Effector CD8-positive, alpha-beta T cell (primary cell): ENCODE measurements at places on chromosomes 16 and 17.

GRCh38 chr16:21990381-21990944, 10.5 kb downstream of the PDZD9 start:
- DNase-seq, result no peak

DNA sequence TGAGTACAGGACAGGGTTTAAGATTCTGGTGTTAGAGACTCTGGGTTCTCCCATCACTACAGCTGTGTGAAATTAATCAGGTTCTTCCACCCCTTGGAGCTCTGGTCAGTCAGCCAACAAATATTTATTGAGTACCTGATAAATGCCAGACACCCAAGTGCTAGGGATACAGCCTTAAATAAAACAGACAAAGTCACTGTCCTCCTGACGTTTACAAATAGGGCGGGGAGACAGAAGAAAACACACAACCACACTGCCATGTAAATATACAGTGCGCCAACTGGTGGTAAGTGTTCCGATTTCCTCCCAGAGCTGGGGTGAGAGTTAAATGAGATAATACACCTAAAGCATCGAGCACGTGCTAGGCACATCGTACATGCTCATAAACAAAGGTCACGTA, 121.0 kb downstream of the COPRS start:
- no peak for DNase-seq

- no peak for DNase-seq
Observed at GRCh38 chr17:14320734-14321475, 20.0 kb downstream of the HS3ST3B1 start.

DNA sequence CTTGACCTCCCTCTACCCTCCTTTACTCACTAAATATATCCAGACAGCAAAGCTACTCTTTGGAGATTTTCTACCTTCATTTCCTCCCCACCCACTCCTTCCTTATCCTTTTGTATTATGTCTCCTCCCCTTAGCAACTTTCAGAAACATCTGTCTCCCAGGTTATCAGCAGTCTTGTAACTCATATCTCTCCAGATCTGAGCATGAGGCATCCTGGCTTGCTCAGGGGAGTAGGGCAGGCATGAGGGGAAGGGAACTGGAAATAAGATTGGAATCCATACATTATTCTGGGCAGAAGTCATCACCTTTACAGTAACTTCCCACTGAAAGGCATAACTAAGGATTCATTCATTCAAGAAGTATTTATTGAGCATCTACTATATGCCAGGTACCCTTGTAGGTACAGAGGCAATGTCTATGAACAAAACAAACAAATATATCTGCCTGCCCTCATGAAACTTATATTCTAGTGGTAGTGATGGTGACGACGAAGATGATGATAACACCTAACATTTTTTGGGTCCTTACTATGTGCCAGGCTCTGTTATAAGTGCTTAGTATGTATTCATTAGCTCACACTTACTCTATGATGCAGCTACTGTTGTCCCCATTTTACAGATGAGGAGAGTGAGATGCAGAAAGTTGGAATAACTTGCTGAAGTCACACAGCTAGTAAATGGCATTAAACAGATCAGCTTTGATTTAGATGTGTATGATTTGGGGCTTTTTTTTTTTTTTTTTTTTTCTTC, 123.9 kb upstream of the CACNG3 start:
- DNase-seq, result no peak

DNA sequence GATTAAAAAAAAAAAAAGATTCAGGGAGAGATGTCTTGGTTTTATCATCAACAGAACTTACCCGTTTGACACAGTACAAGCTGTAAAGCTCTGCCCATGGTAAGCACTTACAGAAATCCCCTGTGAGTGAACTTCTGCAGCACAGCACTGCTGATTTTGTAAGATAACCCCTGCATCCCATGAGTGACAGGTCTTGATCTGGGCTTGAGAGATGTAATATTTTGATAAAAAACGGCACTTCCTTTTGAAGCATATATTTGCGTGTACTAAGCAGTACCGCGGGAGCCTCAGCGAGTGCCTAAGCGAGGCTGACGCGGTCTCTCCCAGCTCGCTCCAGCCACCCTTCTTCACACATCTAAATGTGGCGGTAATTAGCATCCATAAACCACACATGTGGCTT, 50.5 kb downstream of the IKZF3 start:
- DNase-seq, result peak; percentile 43

DNA sequence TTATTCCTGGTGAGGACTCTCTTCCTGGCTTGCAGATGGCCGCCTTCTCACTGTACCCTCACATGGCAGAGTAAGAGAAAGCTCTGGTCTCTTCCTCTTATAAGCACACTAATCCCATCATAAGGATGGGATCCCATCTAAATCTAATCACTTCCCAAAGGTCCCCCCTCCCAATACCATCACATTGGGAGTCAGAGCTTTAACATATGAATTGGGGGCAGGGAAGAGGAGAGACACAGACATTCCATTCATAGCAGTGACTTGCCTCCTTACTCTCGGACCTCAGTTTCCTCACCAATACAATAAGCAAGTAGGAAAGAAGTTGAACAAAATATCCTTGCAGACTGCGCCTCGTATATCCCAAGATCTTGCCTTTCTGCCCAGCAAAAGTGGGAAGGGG, 1.7 kb downstream of the CLEC19A start:
- no peak for DNase-seq

- no peak for DNase-seq
Observed at GRCh38 chr17:79002796-79003593, 6.6 kb downstream of the CANT1 start.

GRCh38 chr17:73003487-73003886, 89.0 kb downstream of the SLC39A11 start:
- no peak for DNase-seq
